ENCODE measurements at places on chromosomes 5 and 9. TPM values are rescaled to one million over a fixed set of nuclear protein-coding genes. Genes with fewer than 3 reads are reported as not detected.

DNA sequence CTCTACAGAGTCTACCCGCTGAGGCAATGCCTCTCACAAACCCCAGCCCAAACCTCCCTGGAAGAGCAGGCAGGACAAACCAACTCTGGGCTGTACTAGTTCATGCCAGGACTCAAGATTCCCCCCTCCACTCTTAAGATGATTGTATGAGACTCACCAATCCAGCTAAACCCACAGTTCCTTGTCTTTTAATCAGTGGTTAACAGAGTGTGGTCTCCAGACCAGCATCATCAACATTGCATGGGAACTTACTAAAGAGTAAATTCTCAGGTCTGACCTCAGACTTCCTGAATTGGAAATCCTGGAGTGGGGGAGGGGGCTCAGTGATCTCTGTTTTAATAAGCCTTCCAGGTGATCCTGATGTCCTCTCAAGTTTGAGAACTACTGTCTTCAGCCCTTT, 240.9 kb downstream of the GAS1 start:
- DNase-seq, result no peak

- no peak for DNase-seq
Observed at GRCh38 chr9:133805876-133806622, 67.9 kb upstream of the SARDH start.

- no peak for DNase-seq
Observed at GRCh38 chr9:124840300-124840833, 12.9 kb upstream of the WDR38 start.

SMIM33 gene
- not detected for total RNA-seq

PTCD2 gene
- total RNA-seq, result 13.8 TPM

ZNF366 gene
- total RNA-seq, result not detected

GRCh38 chr9:137217276-137218211, 4.5 kb downstream of the RNF208 start:
- DNase-seq, result peak; percentile 60

SLC22A4 gene
- total RNA-seq, result 0.09 TPM

DNA sequence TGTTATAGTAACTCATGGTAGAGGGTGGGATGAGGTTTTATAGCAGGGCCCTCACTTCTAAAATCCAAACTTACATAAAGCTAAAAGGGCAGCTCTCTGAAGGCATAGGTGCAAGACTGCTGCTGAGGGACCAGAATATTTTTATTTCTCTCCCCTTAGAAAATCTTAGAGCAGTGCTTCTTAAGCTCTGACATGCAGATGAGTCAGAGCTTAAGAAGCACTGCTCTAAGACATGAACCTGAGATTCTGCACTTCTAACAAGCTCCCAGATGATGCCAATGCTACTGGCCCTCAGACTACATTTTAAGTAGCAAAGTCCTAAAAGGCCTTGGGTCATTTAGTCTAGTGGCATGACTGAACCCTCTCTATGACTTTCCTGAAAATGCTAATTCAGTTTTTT, 97.6 kb upstream of the SPRY4 start:
- DNase-seq, result no peak
